ENCODE measurements at places on chromosomes 1 and 21. TPM values are rescaled to one million over a fixed set of nuclear protein-coding genes. Genes with fewer than 3 reads are reported as not detected.

- no peak for DNase-seq
Observed at GRCh38 chr1:154992721-154993571, 440 bp upstream of the LENEP start.

DNA sequence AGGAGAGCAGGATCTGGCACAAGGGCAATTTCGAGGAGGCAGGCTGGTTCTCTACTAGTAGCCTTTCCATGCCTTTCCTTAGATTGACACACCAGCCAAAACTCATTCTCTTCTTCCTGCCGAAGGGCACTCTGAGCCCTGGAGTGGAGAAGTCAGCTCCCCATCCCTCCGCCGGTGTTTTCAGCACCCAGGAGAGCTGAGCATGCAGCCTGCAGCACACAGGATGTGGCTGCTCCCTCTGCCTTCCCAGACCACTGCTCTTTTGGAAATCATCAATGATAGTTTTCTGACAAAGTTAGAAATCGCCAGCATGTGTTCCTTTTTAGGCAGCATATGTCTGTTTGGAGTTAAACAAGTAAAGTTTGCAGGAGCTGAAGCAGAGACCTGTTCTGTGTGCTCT, 11.7 kb downstream of the RNU5D-1 start:
- no peak for DNase-seq

- no peak for DNase-seq
Observed at GRCh38 chr1:177368255-177368654, 197.5 kb downstream of the BRINP2 start.

The ZBTB8B gene
- total RNA-seq = 0.06 TPM

The SPATA45 gene
- not detected for total RNA-seq

GRCh38 chr21:18248171-18248570, 3.5 kb downstream of the CHODL start:
- no peak for DNase-seq

DNA sequence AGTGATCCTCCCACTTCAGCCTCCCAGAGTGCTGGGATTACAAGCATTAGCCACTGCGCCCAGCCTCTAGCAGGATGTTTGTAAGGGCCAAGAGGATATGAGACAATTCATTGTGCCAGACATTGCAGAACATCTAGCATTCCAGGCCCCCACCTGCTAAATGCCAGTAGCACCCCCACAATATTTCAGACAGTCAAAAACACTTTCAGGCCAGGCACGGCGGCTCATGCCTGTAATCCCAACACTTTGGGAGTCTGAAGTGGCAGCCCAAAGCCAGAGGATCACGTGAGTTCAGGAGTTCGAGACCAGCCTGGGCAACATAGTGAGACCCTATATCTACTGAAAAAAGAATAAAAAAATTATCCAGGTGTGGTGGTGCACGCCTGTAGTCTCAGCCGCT, 12.9 kb downstream of the PPIE start:
- DNase-seq = no peak

DNA sequence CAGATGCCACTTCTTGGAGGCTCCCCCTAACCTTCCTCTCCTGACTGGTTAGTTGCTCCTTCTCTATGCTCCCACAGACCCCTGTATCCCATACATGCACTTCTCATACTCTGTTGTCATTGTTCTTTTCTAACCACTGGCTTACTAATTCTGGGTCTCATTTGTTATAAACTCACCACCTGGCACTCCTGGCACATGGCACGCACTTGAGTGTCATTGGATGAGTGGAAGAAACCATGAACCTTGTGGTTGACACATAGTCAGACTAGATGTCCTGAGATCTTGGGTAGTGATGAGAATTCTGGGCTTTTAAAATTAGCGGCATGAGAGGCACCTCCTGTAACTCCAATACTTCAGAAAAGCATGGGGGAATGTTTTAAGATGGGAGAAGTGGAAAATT, 49.3 kb downstream of the TRIM62 start:
- DNase-seq = no peak

DNA sequence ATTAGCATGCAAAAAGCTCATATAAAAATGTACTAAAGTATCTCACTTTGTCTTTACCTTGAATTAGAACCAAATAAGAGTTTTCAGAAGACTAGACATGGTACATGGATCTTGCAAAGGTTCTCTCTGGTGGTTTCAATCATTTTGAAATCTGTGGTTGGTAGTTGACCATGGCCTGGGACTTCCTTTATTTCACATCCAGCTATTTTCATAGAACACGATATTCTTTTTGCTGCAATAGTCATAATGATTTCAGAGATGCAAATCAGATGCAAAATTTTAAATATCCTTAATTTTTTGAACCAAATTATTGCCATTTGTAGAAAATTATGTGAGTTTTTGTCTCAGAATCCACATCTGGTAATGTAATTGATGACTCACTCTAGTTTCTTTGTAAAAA, 375.1 kb upstream of the ZP4 start:
- no peak for DNase-seq

- no peak for DNase-seq
Observed at GRCh38 chr1:107964336-107965109, 457 bp downstream of the VAV3 start.

DNA sequence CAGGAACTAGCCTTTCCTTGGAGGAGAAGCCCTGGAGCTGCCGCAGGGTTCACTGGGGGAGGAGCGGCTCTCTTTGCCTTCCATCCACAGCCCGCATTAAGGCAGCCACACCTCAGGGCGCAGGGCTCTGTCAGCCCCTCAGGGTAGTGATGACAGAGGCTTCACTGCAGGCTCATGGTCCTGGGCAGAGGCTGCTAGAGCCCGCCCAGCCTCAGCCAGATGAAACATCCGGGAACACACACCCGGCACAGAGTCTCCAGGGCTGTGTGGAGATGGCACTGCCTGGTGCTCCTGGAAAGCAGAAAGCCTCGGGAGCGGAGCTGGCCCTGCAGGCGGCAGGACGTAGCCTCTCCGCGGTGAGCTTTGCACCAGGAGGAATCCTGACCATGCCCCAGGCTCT, 29.4 kb upstream of the PEX10 start:
- no peak for DNase-seq

The SEC16B gene
- total RNA-seq = 2.1 TPM

GRCh38 chr1:156745881-156746280, 5.0 kb upstream of the MRPL24 start:
- DNase-seq = no peak

- no peak for DNase-seq
Observed at GRCh38 chr1:17546946-17547670, 7.6 kb downstream of the ARHGEF10L start.

- no peak for DNase-seq
Observed at GRCh38 chr1:61157468-61157987, 75.2 kb downstream of the NFIA start.

DNA sequence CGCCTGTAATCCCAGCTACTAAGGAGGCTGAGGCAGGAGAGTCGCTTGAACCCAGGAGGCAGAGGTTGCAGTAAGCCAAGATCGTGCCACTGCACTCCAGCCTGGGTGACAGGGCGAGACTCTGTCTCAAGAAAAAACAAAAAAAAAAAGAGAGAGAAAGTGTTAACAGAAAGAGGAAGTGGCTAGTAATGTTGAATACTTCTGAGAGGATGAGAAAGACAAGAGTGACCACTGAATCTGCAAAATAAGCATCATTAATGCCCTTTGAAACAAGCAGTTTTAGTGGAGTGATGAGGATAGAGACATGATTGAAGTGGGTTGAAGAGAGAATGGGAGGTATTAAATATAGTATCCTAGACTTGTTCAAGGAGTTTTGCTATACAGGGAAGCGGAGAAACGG, 11.7 kb downstream of the MPZ start:
- DNase-seq = no peak

The PEA15 gene
- total RNA-seq = 286 TPM

DNA sequence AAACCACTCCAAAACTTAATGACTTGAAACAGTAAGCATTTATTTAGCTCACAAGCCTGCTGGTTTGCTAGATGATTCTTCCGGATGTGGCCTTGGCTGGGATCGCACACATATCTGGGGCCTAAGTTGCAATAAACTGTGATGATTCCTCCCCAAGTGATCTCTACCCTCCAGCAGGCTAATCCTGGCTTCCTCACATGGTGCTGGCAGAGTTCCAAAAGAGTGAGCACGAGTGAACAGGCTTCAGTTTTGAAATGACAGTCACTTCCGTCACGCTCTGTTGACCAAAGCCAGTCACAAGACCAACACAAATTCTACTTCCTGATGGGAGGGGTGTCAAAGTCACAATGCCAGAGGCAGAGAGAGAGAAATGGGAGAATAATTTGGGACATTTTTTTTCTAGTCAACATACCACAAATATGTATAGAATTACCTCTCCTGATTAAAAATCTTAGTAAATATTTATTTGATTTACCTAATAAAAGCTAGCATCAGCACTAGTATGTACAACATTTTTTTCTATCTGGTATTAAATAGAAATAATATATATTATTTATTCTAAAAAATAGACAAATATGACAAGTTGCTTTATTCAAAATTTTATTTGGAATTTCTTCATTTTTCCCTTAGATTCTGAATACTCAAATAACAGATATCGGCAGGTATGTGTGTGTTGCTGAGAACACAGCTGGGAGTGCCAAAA, 292.7 kb downstream of the TPR start:
- peak; percentile 93 for DNase-seq

GRCh38 chr1:54952950-54953718, 27.3 kb upstream of the TMEM61 start:
- peak; percentile 74 for DNase-seq

GRCh38 chr1:110070282-110070669, 196 bp downstream of the ALX3 start:
- no peak for DNase-seq

DNA sequence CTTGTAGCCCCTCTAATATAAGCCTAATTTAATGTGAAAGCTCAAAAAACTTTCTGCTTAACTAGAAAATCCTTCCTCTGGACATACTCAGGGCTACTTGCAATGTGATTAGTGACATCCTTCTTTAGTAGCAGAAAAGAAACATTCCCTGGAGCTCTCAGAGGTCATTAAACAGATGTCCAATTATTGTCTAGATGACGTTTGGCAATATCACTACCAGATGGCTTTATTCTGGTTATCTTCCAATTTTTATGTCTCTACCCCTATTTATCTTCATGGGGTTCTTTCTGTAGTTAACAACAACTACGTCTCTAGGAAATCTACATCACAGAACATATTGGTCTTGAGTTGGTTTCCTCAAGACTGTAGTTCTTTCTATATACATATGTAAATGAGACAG, 44.2 kb downstream of the CTH start:
- no peak for DNase-seq

DNA sequence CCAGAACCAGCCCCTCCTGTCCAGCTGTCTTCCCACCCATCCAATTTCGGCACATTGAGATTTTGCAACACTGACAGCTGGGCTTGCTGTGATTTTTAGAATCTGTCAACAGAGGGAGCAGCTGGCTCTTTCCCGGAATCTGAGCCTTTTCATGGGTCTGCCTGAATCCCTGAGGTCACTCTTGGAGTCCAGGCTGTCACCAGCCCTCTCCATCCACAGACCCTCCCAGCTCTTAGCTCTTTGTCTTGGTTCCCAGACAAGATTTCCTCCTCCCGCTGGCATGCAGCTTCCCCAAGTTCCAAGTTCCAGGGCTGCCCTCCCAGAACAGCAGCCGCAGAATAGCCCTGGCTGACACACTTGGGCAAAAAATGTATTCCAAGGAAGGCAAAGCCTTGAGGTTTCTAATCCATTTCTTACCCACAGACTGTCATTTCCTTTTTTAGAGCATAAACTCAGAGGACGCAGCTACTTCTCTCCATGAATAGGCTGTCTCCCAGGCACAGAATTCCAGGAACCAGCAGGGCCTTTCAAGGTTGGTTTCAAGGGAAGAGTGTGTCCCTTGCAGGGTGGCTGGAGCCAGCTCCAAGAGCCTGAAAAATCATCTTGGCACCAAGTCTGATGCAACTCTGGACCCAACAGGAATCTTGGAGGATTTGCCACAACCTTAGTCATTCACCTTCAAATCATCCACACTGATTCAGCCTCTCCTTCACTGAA, 7.1 kb upstream of the TMEM61 start:
- DNase-seq = no peak

DNA sequence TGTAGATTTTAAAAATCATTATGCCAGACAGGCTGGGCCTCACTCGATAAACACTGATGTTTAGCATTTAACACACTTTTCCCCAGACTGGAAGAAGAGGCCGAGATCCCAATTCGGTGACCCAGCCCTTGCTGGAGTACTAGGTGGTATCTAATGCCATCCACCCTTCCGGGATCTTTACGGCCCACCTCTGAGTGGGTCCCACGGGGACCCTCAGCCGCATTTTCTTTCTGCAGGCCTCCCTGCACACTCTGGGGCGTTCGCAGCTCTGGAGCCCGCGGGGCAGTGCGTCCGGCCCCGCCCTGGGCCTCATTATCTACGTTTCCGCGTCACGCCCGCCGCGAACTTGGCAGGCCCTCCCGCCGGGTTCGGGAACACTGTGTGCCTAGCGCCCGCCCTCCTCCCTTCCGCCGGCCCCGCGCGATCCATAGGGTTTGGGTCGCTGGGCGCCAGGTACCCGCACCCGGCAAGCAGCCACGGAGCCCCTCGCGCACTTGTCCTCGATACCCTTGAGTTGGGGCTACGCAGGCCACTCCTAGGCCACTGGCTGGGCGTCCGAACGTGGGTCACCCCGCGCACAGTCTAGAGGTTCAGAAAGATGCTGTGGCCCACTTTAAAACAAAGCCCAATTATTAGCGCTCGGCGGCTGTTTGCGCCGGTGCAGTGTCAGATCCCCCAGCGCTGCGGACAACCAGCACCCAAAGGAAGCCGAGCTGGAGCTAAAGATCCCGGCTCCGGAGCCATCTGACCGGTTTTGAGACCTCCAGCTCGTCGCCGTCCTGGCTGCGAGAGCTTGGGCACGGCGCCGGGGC, 950 bp upstream of the EVA1C start:
- DNase-seq = peak; percentile 96

DNA sequence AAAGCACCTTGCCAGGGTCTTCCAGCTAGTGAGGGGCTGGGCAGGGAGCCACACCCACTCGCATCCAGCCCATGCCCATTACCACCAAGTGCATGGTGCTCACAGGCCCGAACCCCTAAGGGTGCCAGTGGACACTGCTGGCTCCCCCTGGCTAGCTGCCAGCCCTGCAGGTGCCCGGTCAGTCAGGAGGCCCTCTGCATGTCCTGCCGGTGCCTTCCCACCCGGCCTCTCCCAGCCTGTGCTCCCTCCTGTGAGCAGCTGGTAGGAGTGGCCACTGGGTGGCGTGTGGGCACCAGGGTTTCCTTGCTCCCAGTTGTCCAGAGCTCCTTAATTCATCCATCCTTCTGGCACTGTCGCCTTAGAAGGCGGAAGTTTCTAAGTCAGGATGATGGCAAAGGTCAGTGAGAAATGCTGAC, 33.4 kb downstream of the QSOX1 start:
- no peak for DNase-seq

DNA sequence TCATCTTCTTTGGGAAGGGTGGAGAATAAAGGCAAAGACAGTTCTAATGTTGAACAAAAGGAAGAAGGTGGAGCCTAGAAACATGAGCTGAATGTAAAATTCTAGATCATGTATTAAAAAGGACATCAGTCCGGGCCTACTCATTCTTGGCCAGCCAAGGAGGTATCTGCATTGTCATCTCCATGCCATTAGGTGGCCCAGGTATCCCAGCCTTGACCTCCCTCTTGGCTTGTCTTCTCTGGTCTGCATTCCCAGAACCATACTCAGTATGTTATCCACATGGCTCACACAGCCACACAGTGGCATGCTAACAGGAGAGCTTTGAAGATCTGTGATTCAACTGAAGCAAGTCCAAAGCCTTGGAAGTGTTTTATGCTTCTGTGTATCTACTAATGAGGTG, 369.8 kb upstream of the KAZN start:
- DNase-seq = no peak

Measured in esophagus muscularis mucosa (tissue), 4 donors.